ENCODE measurements at places on chromosomes 11 and 22. TPM values are rescaled to one million over a fixed set of nuclear protein-coding genes. Genes with fewer than 3 reads are reported as not detected.

- DNase-seq = peak; percentile 72
Observed at GRCh38 chr22:46122511-46122971, 27.8 kb upstream of the PPARA start.

- DNase-seq = no peak
Observed at GRCh38 chr22:37640591-37641560, 1.4 kb downstream of the SH3BP1 start.

DNA sequence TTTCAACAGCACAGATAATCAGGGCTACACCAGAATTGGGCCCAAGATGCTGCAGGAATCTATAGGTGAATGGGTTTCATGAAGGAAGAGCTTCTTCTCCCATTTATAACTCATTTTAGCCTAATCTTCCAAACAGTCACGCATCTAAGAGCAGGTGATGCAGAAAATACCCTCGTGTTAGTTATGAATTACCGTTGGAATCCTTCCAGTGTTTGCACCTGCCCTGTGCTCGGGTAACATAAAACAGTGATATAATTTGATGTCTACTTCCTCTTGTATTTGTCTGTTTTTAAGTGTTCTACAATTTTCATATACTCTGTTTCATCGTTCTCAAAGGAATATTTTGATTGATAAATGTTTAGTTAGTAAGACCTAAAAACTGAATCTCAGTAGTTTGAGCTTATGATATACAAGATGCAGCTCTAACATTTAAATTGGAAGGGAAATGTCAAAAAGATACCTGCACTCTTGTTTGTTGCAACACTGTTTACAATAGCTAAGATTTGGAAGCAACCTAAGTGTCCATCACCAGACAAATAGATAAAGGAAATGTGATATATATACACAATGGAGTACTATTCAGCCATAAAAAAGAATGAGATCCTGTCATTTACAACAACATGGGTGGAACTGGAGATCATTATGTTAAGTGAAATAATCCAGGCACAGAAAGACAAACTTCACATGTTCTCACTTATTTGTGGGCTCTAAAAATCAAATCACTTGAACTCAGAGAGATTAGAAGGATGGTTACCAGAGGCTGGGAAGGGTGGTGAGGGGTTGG lies 42.1 kb downstream of the PPARA start:
- no peak for DNase-seq

DNA sequence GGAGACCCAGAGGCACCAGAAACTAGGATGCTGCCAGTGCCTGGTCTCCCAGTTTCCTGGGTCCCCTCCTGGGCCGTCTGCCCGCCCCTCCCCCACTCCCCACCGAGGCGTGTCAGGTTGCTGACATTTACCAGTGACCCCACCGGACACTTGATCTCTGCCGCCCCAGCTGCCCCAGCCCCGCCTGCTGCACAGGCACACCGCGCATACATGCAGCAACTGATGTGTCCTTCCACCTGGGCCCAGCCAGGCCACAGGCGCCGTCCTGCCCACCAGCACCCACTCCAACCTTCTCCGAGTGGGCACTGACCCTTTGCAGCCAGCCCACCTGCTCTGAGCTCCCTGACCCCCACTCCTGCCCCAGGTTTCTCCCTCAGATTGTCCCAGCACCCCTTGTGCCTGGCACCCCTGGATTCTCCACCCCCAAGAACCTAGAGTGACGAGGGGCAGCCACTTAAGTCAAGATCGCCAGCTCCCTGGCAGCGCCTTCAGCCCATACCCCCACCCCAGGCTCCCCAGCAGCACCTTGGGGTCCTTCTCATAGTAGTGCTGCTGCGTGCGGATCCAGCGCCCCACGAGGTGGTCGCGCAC lies 548 bp downstream of the PYGM start:
- DNase-seq = no peak

The PAK1 gene
- 59.0 TPM for total RNA-seq

DNA sequence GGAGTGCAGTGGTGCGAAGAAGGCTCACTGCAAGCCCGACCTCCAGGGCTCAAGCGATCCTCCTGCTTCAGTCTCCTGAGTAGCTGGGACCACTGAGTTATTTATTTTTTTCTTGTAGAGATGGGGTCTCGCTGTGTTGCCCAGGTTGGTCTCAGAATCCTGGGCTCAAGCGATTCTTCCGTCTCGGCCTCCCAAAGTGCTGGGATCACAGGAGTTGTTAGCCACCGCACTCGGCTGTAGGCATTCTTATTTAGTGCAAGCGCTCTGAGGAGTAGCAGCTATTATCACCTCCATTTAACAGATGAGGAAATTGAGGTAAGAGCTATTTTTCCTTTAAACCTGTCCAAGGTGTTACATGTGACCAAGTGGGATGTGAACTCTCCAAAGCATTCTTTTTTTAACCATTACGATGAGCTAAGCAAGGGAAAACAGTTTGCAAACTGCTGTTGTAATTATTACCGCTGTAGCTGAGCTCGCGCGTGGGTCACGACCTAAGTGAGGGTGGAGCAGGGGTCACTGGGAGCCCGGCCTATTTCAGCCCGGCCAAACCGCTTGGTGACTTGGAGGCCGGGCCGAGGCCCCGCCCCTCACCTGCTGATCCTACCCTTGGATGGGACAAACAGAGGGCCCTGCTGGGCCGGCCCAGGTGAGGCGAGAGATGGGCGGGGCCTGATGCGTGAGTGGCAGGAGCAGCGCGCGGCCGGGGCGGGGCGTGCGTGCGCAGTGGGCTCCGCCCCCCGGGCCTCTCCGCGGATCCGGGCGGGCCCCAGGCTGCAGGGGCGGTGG lies 449 bp upstream of the KREMEN1 start:
- peak; percentile 81 for DNase-seq
